IMR-90 (cell line): ENCODE measurements at places on chromosomes 5 and 9. TPM values are rescaled to one million over a fixed set of nuclear protein-coding genes. Genes with fewer than 3 reads are reported as not detected.

Gene RASEF
- total RNA-seq, result under 0.01 TPM in 2 replicates

Gene PCDHGB3
- total RNA-seq, result 5.9 and 6.7 TPM in 2 replicates

Gene C7
- total RNA-seq, result 0.54 and 0.83 TPM in 2 replicates

Gene ACTBL2
- total RNA-seq, result 1.6 and 1.7 TPM in 2 replicates

Gene SPATA31E1
- total RNA-seq, result not detected in 2 replicates

Gene TMEFF1
- 0.90 and 1.9 TPM in 2 replicates for total RNA-seq

Gene HAND1
- not detected in 2 replicates for total RNA-seq

Gene NRG2
- 0.18 TPM in 1 of 2 replicates, not detected in the other for total RNA-seq

Gene LAMC3
- total RNA-seq, result under 0.01 TPM in 1 of 2 replicates, not detected in the other

Gene SH2D3C
- total RNA-seq, result under 0.01 and 0.28 TPM in 2 replicates

Gene CD72
- total RNA-seq, result 0.36 TPM in 1 of 2 replicates, not detected in the other
